ENCODE measurements at places on chromosomes 12 and 14.
A peak's percentile ranks its signal among the peaks of the same experiment; 100 is the strongest.

- DNase-seq = no peak
Observed at GRCh38 chr14:96804895-96805294, 7.7 kb downstream of the VRK1 start.

GRCh38 chr12:3141339-3142321 lies 64.5 kb downstream of the TSPAN9 start:
- DNase-seq = no peak

DNA sequence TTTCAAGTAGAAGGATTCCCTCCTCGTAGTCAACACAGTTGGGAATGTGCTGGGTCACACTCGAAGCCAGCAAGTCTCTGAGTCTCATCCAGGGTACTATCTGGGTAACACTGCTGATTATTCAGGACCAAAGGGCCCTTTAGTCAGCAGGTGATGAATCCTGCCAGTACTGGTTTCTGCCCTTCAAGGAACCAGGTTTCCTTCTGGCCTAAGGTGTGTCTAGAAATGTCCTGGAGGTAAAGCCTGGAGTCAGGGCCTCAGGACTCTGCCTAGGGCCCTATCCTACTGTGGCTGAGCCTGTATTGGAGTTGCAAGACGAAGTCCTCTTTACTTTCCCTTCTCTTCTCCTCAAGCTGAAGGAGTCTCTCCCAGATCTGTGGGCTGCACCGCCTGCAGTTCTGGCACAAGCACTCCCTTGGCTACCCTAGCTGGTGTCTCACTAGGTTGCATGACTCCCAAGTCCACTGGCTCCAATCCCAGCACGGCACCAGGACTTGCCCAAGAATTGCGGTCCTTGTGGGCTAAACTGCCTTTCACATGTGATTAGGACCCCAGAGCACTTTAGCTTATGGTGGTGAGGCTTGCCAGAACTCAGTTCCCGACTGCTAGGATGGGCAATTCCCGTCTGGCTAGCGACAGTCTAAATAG lies 193.7 kb upstream of the PDE3A start:
- DNase-seq = no peak

GRCh38 chr12:111748151-111748672 lies 18.5 kb upstream of the ALDH2 start:
- no peak for DNase-seq

DNA sequence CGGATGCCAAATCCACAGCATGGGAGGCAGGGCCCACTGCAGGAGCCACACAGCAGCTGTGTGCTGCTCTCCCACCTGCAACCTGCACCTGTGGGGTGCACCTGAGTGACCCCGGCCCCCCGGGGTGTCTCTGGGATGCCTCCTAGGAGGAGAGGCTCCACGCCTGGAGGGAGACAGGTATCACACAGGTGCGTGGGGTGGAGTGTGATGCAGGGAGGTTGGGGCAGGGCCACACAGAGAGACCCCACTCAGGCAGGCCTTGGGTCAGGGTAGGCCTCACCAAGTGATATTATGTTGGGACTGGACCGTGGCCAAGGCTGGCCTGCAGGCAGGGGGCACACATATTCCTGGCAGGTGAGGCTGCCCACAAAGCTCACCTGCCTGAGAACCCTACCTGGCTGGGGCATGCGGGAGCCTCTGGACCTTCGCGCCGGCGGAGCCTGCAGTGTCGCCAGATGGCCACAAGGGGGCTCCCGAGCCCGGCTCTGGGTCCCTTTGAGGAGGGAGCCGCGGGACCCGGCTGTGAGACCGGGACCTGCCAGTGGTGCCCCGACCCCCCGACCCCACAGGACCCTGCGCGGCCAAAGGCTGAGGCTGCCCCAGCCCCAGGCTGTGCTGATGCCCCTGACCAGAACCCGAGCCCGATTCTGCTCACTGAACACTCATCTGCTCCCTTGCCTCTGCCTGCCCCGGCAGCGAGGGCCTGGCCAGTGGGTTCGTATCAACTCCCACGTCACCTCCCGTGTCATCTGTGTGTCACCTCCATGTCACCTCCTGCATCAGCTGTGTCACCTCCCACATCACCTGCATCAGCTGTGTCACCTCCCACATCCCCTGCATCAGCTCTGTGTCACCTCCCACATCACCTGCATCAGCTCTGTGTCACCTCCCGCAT lies 11.4 kb downstream of the TMEM121 start:
- DNase-seq = peak; percentile 67

DNA sequence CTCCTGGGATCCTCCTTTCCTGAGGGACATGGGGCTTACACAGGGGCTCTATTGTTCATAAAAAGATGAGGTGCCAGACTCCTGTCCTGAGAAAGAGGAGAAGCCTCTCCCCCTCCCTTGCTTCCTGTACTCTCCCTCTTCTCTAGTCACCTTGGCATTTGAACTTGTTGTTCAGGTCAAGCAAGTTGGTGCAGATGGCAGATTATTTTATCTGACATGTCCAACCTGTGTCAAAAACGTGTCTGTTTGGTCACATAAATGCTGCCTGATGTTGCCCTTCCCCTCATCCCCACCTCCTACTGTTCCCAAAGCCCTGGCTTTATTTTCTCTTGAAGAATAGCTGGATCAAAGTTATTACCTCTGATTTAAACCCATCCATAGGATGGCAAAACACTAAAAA lies 154.8 kb downstream of the TMX1 start:
- no peak for DNase-seq

- no peak for DNase-seq
Observed at GRCh38 chr12:99769396-99769980, 121.9 kb downstream of the GARIN6 start.

GRCh38 chr14:38987781-38988180 lies 115.3 kb downstream of the SEC23A start:
- no peak for DNase-seq

DNA sequence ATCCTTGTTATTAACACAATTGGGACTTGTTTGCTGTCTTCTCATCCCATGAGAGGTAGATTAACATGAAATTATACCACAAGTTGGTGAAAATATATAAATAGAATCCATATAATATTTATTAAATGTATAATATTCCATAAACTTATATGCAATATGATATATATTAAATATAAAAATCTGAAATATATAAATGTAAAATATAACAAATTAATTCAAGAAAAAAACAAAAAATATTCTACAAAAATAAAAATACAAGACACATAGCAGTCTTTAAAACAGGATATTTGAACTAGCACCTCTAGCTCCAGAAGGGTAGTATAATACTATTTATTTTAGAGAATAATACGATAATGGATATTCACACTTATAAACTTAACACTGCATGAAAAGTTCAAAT lies 603.3 kb upstream of the FLRT2 start:
- DNase-seq = no peak

- no peak for DNase-seq
Observed at GRCh38 chr14:59728304-59728703, 142.3 kb downstream of the RTN1 start.

DNA sequence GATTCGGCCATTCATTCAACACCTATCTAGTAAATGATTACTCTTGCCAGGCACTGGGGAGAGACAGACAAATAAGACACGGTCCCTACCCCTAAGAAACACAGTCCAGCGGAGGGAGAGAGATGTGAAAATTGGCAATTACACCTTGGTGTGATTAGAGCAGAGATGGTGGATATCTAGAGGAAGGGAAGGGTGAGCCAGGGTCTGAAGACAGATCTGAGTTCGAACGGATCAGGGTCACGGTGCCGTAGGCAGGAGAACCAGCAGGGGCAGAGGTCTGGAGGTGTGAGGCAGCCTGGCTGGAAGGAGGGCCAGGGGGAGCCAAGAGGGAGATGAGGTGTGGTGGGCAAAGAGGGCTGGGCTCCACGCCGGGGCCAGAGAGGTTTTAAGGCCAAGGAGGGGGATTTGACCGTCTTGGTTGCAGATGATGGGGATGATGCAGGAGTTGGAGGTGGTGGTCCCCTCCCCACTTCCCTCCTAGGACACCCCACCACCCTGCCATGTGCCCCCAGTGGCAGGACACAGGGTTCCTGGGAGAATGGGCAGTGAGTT lies 27.1 kb downstream of the FAM222A start:
- no peak for DNase-seq

Measured in activated CD4-positive, alpha-beta T cell treated with anti-CD3 and anti-CD28 coated beads, Interleukin-2, amount 50 U/mL, for 4 hours (primary cell).